ENCODE measurements at places on chromosomes 7 and 10.

DNA sequence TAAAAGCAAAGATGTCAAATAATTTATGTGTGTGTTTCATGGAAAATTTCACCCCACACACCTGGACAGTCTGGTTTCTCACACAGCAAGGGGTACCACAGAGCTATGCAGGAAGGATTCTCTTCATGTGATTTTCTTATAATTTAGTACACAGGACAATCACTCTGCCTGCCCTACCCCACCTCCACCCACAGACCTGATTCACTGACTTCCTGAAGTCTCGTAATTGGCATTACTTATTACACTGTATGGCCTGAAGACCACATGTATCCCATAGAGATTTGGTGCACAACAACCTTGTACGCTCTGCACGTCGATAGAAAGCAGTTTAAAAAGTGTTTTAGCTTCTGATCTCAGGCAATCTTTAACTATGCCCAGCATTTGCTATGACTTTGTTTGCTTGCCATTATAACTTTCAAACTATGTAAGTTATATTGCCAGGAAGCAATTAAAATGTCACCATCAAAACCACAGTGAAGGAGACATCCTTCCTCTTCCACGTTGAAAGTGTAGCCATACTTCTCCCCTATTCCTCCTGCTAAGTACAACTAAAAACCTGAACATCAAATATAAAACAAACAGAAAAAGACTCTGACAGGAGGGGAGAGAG lies 279.4 kb upstream of the IMMP2L start:
- no peak for DNase-seq

- no peak for DNase-seq
Observed at GRCh38 chr7:15016766-15017165, 114.2 kb upstream of the DGKB start.

DNA sequence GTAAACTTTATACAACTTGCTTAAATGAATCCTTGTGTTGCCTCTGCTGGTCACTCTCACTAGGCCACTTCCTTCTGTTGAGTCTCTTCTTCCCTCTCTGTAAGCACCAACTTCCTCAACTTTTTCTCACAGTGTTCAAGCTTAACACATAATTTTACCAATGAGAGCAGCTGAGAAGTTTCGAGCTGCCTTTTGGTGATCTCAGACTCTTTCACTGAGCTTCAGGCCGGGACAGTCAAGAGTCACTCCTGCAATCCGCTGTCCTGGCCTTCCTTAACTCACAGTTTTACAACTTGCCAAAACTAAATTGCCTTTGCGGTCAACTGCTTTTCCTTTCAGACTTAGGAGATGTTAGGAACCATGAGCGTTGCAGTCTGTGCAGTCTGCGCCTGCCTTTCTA lies 47.4 kb downstream of the PRPF18 start:
- DNase-seq = no peak

- DNase-seq = peak; percentile 9
Observed at GRCh38 chr7:128103498-128104107, 72.4 kb upstream of the LRRC4 start.

DNA sequence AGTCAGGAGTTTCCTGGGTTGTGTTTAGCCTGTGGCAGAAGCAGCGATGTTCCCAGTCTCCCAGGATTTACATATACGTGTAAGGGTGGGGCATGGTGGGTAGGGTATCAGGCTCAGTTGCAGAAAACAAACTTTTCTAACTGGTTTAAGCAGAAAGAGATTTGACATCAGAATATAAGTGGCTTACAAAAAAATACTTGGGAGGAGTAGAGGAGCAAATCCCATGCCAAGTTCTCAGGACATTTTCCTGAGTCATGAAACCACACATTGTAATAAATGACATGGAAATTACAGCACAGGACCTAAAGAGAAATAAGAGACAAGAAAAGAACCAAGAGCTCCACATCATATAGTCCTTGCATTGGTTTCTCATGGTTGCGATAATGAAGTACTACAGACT lies 26.2 kb upstream of the FRMD4A start:
- DNase-seq = no peak

- no peak for DNase-seq
Observed at GRCh38 chr10:87966459-87966858, 103.0 kb downstream of the PTEN start.

- no peak for DNase-seq
Observed at GRCh38 chr7:7486362-7486761, 49.3 kb downstream of the COL28A1 start.

- DNase-seq = no peak
Observed at GRCh38 chr7:116981939-116982338, 28.6 kb downstream of the ST7 start.

DNA sequence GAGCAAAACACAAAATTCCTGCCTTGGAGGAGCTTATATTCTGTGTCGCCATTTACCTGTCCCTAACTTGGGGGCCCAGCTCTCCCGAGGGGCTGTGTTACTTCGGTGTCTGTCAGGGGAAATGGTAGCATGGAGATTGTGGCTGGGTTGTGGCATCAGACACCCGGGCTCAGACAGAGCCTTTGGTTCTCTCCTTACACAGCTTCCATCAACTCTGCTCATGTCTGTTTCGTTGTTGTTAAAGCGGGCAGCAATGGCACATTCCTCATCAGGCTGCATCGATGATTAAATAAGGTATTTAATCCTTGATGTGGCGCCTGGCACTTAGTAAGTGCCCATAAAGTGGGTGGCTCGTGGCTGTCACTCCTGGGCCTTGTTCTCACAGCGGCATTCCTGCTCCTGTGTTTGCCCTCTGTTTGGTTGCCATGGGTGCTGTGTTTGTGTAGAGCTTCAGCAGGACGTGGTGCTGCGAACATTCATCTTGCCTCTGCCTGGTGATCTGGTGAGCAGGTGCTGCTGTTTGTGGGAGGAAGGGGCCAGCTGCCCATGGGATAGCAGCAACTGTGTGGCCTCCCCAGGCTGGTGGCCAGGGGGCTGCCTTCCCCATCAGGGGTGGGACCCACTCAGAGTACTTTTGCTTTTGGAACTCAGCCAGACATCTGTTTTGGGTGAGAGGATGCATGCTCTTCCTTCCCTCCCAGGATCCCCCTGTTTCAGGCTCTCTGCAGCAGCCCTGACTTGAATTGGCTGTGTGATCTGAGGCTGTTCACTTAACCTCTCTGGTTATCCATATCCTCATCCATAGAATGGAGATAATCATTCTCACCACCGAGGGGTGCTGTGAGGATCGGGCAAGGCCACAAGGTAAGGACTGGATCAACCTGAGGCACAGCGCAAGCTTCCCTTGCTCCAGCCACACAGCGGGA lies 207.2 kb upstream of the SVIL start:
- no peak for DNase-seq

- DNase-seq = no peak
Observed at GRCh38 chr10:112243713-112244112, 39.5 kb upstream of the TECTB start.

DNA sequence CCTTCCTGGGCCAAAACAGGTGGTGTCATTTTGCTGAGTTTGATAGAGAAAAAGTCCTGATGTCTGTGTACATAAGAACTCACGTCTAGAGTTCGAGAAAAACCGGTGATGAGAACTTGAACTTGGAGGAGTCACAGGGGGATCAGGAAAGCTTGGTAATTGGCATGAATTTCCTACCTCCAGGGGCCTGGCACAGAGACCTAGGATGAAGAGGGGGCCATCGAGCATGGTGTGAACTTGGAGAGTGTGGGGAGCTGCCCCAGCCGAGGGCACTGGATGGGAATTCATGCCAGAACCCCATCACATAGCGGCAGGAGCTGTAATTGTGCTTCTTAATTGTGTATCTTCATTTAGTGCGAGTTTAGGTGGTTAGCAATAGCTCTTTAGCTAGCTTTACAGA lies 82.2 kb downstream of the CUX1 start:
- DNase-seq = no peak
